ENCODE measurements at places on chromosomes 1 and 21.

DNA sequence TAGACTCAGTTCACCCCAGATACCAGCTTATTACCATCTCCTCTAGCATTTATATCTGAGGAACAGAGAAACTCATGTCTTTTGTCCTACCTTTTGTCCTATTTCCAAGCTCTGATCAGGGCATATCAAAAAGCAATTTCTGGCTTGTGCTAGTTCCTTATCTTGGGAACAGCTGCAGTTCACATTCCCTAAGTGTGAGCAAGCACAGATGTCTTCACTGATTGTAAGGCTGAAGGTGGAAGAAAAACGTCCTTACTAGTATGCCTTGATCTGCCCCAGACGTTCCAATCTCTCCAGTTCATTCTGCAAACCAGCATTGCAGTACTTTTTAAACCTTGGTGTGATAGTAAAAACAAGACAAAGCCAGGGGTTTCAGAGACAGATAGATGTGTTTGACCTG, 139.8 kb downstream of the NCAM2 start:
- DNase-seq: no peak

GRCh38 chr1:232629250-232630046, 485 bp downstream of the SIPA1L2 start:
- no peak for DNase-seq

DNA sequence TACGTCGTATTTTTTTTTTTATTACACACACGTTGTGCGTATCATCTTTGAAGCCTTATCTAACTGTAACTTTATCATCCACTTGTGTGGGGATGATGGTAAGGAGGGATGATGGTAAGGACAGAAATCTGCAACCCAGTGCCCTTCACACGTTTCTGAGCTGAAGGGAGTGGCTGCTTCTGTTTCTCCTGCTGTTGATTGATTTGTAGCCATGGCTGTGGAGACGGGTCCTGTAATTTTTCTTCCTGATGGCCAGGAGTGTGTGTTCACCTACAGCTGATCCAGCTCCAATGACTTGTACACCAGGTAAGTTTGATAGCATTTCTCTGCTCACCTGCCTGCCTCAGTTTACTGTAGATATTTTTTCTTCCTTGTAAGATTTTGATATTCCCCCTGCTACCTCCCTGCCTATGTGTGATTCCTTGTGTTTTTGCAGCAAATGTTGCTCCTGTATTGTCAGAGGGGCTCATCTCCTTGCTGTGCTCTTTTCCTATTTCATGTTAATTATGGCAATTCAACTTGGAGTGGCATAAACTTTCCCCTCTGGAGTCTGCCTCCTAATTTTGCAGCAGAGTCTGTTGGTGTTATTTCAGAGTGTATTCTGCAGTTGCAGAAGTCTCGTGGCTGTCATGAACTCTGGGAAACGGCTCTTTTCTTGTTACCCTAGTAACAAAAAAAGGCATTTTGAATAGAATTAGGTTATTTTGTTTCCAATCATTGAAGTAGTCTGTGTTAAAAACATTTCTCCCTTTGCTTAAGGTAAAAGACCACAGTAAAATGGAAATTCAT, 64.1 kb downstream of the SH3BGR start:
- no peak for DNase-seq

DNA sequence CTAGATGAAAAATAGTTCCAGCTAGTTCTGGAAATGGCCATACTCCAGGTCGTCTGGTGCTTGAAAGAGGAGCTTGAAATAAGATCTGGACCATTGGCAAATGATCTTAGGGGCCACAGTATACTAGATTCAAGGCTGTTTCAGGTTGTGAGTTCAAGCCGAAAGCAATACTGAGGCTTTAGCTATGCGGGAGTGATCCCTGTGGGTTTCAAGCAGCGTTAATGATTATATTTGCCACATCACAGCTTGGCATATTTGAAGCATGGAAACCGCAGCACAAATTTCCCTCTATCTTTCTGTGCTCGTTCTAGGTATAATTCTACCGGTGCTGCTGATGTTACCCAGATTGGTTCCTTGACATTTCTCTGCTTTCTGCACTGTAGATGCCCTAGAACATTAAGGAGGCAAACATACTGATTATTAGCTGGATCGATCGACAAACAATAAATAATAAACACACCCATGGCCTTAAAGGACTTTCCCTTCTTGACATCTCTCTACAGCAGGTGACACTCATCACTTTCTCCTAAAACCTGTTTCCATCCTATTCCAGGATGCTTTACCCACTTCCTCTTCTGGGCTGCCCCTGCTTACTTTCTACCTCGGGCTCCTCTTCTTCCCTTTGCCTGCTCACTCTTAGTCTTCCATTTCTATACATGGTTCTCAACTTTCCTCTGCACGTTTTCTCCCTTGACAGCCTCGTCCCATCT, 40.6 kb upstream of the LYST start:
- no peak for DNase-seq

DNA sequence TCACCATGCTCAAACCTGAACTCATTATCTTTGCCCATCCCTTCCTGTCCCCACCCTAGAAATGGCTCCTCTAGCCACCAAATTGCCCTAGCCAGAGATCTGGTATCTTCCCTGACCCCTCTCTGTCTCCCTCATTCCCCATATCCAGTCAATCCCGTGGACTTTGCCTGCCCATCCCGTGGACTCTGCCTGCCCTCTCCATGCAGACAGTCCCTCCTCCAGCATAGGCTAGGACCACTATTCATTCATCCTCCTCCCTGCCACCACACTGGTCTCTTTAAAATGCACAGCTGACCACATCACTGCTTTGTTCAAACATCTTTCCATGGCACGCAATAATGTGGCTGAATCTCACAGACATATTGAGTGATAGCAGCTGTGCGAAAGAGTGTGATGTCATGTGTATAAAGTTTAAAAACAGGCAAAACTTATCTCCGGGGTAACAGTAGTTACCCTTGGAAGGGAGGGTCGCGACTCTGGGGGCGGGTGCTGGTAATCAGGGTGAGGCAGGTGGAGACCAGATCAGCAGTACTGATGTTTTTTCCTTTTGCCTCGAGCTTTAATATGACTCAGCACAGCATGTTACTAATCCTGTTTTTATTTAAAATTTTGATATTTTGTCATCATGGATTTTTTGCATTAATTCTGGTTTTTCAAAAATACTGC, 4.8 kb upstream of the SLC2A1 start:
- no peak for DNase-seq

- DNase-seq: peak; percentile 66
These were observed 6.4 kb upstream of the EPHA2 start for GRCh38 chr1:16162163-16162822.

DNA sequence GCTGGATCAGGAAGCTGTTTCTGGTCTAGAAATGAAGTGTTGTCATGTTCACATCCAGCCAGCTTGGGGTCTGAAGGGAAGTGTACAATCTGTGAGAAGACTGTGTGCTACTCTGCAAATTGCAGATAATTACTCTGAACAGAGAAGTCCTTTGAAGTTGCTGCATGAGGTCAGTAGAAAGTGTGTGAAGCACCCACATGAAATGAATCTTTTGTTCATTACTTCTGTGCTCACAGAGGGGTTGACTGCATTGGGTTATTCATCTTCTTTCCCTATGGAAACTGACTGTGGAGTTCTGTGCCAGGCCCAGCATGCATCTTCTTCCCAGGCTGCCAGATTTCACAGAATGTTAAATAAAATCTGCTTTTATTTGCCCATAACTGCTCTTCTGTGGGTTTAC, 47.1 kb downstream of the CTH start:
- no peak for DNase-seq

DNA sequence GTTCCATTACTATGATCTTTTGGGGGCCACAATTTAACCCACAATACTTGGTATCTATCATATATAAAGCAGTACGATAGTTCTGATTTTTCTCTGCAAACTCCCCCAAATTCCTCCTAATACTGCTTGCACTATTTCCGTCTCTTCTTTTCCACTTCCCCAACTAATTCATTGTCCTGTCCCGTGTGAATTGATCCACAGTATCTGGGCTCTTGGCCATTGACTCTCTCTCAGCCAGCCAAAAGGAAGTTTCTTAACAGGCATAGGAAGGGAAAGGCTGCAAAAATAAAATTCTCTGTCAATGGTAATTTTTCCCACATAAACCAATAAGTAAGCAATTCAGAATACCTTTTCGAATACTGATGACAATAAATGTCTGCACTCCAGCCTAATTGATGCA, 91.7 kb upstream of the DSCAM start:
- DNase-seq: no peak

DNA sequence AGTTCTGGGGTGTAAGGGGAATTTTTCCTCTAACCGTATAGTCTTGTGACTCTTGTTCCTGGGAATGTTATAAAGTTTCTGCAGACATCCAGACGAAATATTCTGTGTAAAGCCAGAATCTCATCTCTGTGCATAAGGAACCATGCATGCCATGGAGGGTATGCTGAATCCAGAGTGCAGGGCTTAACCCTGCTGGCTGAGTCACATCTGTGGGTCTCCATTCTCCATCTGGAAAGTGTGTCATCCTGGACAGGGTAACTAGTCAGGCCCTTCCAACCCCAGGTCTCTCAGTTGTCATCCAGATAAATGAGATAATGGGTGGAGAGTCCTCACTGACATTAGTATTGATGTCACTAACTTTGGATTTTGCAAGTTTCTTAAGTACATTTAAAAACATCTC, 48.8 kb downstream of the ATP5PO start:
- DNase-seq: no peak

DNA sequence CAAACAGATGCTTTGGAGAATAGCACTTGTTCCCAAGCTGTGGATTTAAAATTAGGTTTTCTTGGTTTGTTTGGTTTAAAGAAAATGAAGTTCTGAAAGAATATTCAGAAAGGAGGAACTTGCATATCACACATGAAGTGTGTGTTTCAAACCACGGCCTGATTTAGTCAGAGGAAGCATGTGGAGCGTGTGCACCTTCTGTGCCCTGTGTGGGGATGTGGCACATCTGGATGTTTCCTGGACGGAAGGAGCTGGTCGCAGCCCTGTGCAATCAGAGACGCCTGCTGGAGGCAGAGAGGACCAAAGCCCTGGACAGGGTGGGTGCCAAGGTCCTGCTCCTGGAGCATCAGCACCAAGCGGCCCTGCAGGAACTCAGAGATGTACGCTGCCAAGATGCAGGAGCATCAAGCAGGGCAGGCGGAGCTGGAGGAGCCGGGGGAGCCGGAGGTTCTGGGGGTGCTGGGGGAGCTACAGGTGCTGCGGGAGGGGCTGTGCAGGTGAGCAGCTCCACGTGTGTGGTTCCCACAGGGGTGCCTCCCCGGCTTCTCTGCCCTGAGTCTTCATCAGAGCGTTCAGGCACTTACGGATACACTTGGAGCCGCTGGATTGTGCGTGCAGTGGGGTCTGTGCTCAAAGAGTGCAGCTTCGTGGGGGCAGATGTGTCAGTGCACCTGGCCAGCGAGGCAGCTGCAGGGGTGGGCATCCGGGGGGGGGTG, 45.7 kb downstream of the PCNT start:
- no peak for DNase-seq

GRCh38 chr1:56355918-56356317, 223.4 kb downstream of the PLPP3 start:
- no peak for DNase-seq

DNA sequence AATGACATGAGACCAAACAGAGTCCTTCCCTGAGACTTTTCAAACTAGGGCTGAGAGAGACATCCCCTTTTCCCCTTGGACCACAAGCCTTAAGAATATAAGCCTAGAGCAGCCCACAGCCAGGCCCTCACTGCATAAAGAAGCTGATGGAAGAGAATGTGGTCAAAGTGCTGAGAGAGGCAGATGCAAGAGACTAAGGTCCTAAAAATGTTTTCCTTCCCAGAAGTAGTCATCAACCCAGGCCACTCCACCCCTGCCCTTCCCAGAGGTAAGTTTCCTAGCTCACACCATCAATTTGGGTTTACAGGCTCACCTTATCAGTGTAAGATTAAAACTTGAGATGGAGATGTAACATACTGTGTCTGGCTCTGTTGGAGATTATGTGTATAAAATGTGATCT, 58.2 kb downstream of the BCAR3 start:
- DNase-seq: no peak
